ENCODE measurements at places on chromosomes 13 and 19.

DNA sequence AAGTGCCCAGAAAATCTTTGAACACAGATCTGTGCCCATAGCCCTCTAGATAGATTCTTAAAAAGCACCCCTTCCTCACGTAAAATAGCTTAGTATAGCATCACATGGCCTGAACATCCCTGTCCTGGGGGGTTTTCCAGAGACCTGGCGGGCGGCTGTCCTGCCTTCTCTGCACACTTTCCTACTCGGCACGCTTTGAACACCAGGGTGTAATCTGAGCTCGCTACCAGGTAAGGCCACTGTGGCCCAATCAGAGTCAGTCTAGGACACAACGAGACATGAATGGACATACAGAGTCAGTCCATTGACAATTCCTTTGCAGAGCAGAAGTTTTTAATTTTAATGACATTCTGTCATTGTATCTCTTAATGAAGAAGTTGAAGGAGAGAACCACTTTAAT, 8.1 kb downstream of the CYP2A13 start:
- no peak for DNase-seq

DNA sequence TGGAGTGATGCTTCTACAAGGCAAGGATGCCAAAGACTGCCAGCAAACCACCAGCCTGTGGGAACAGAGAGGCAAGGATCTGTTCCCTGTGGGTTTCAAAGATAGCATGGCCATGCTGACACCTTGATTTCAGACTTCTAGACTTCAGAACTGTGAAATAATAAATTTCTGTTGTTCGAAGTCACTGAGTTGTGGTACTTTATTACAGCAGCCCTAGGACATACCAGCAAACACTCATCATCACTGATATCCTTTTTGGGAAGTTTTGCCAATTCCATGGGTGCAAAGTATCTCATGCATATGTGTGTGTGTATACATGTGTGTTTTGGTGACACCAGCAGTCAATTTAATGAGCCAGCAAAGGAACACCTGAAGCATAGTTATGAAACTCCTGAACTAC, 21.0 kb downstream of the LMO7 start:
- DNase-seq = no peak

- DNase-seq = peak; percentile 100
These were observed 572 bp downstream of the SNAPC2 start for GRCh38 chr19:7920519-7921301.

- DNase-seq = no peak
These were observed 131.3 kb downstream of the CYSLTR2 start for GRCh38 chr13:48784916-48785548.

- no peak for DNase-seq
These were observed 389.2 kb downstream of the ITGBL1 start for GRCh38 chr13:101841698-101842097.

- peak; percentile 83 for DNase-seq
These were observed 1.0 kb downstream of the HMGB1 start for GRCh38 chr13:30464496-30465342.

- DNase-seq = no peak
These were observed 13.1 kb upstream of the HOMER3 start for GRCh38 chr19:18954094-18954493.

- DNase-seq = no peak
These were observed 10.6 kb upstream of the NFIX start for GRCh38 chr19:12984683-12985048.

DNA sequence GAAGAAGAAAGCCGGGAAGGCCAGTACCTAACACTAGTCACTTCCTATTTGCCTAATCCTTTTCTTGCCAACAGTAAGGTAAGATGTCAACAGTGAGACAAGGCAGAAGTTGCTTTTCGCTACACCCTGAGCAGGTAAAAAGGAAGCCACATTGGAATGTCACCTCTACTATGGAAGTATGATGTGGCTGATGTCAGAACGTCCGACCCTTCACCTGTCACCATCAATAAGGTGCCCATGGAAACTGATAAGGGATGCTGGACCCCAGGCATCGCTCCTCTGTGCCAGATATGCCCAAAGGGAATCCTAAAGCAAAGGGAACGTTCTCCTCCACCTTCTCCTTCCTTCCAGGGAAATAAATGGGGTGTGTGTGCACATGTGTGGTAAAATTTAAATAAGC, 34.3 kb downstream of the COL4A1 start:
- no peak for DNase-seq

DNA sequence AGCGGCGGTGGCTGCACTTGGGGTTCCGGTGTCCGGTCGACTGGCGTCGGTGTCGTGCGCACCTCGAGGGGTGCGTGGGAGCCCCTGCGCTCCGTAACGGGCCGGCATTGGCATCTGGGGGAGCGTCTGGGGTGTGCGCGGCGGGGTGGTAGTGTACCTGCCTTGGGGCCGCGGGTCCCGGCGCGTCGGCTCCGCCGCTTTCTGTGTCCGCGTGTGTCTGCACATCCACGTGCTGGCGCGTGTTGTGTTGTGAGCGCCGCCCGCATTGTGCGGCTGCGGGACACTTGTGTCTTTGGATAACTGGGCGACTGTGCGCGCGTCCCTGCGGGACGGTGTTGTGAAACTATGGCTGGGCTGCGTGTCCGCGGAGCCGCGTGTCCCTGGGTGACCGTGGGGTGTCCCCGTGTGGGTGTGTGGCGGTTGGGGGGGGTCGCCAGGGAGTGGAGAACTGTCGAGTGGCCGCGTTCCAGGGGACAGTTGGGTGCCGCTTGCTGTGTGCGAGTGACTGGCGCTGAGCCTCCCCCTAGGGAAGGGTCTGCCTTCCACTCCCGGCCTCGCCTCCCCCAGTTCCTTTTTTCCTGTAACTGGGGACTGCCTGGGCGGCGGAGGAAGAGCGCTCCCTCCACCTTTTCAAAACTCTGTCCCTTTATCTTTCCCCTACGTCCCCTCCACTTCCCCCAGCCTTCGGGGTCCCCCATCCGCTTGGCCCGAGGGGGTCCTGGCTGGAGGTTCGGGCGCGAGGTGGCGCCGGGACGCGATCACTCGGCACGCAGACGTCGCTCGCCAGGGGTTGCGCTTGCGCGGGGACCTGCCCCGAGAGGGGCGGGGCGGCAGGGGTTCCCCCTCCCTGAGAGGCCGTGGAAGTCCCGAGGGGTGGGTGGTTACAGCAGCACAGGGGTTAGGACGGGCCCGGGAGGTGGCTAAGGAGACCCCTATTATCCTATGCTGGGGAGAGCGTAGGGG, 5.7 kb upstream of the NFIC start:
- no peak for DNase-seq

GRCh38 chr13:113171250-113172125, 13.0 kb downstream of the PROZ start:
- no peak for DNase-seq

GRCh38 chr13:101514695-101515275, 62.3 kb downstream of the ITGBL1 start:
- no peak for DNase-seq

DNA sequence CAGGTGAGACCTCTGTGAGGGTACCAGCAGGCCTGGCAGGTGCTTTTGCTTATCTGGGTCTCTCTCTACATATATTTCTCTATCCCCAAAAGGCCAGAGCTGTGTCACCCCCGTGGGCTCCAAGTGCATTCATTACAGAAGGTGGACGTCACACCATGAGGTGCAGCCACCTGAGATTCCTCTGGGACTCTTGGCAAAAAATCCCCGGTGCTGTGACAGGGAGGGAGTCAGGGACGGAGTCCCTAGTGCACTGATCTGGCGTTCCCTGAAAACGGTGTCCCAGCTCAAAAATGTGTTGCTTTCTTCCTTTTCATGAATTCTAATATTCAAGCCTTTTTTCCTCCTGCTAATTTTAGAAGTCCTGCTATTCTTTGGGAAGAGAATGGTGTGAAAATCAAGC, 13.5 kb downstream of the TSHZ3 start:
- no peak for DNase-seq

DNA sequence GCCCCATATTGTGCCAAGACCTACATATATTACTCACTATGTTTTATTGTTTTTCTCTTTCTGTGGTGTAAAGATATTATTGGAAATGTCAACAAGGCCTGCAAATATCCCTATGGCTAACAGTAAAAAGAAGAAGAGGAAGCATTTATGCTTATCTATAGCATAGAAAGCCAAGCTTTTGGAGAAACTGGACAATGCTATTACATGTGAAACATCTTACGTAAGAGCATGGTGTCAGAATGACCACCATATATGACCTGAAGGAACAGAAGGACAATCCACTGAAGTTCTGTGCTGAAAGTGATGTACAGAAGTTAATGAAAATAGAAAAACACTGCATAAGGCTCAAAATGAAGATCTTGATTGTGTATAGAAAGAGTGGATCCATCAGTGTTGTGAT, 145.2 kb downstream of the KCTD12 start:
- no peak for DNase-seq

GRCh38 chr19:19022380-19022961, 10.8 kb downstream of the SUGP2 start:
- DNase-seq = no peak

DNA sequence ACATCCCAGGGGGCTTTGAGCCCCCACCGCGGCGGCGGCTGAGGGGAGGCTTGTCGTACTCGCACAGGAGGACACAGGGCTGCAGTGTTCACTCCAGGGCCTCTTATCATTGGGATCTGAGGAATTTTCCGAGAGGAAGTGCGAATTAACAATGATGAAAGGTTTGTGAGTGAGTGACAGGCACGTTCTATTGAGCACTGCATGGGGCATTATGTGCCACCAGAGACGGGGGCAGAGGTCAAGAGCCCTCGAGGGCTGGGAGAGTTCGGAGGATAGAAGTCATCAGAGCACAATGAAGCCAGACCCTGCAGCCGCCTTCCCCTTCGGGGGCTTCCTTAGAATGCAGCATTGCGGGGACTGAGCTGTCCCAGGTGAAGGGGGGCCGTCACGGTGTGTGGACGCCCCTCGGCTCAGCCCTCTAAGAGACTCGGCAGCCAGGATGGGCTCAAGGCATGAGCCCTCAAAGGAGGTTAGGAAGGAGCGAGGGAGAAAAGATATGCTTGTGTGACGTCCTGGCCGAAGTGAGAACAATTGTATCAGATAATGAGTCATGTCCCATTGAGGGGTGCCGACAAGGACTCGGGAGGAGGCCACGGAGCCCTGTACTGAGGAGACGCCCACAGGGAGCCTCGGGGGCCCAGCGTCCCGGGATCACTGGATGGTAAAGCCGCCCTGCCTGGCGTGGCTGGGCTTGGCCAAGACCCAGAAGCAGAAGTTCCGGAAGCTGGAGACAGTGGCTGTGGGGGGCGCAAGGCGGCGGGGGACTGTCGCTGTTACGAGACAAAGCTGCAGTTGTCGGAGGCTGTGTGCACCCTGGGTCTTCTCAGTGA, 53.9 kb downstream of the MCF2L start:
- no peak for DNase-seq

DNA sequence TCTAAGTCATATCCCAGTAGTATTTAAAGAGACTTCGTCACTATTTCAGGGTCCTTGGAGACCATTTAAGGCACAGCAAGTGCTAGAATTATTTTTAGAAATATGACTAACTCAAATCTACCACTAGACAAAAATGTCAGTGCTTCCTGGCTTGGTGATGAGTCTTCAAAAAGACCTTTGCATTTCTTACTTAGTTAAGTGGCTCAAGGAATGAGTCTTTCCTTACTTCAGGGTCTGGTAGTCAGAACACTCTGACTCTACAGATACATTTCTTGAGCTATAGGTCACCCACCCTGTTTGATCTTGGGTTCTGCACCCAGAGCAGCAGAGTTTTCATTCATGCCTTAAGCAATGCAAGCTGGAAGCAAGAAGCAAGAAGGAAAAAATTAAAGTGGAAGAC, 191.0 kb upstream of the HTR2A start:
- no peak for DNase-seq

- no peak for DNase-seq
These were observed 9.1 kb upstream of the POP4 start for GRCh38 chr19:29596885-29597525.

All from uterus (tissue), 4 donors.